SJCRH30 (cell line): ENCODE measurements at places on chromosomes 5 and 9. TPM values are rescaled to one million over a fixed set of nuclear protein-coding genes. Genes with fewer than 3 reads are reported as not detected.

- no peak for DNase-seq
These were observed 56.1 kb downstream of the PTPDC1 start for GRCh38 chr9:94140418-94140780.

The HAPLN1 gene
- 0.53 and 1.6 TPM in 2 replicates for total RNA-seq

- no peak for DNase-seq
These were observed 2.5 kb upstream of the ZMYND19 start for GRCh38 chr9:137592767-137593166.

DNA sequence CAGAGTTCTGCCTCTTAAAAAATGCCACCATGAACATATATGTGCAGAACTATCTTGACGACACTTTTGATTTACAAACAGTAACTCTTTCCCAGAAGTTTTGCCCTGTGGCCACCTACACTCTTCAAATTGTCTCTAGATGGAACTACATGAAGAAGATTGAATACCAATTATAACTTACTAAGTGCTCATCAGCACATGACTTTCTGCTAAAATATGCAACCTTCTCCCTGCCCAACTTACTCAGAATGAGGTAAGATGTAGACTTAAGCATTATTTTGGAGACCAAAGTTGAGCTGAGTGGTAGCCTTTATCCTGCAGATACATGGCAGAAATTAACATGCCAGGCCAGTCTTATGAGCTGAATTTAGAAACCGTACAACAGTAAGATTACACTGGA, 105.4 kb downstream of the SEMA5A start:
- DNase-seq = no peak

GRCh38 chr5:41843456-41844370, 26.5 kb downstream of the OXCT1 start:
- DNase-seq = peak; percentile 57

DNA sequence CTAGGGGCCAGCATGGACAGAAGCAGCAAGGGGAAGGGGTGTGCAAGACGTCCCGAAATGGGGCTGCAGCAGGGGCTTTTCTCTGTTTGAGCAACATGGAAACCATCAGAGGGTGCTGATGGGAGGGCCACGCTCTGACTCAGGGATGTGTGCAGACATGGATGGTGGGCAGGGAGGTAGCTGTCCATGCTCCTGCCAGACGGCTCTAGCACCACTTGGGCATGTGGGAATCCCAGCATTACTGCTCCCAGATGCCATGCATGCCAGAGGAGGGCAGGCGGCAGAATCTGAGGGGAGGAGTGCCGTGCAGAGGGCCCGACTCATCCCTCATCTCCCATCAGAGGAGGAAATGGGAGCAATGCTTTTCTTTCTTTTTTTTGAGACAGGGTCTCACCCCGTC, 45.6 kb upstream of the SLC25A51 start:
- DNase-seq = no peak

The PCDHGB6 gene
- total RNA-seq = 1.4 and 2.6 TPM in 2 replicates

The PTGR1 gene
- total RNA-seq = 92.3 and 93.5 TPM in 2 replicates
